ENCODE measurements at places on chromosomes 7 and 10. TPM values are rescaled to one million over a fixed set of nuclear protein-coding genes. Genes with fewer than 3 reads are reported as not detected.

The KCNK18 gene
- not detected for total RNA-seq

The CDC14C gene
- total RNA-seq, result not detected

The AGAP4 gene
- 4.4 TPM for total RNA-seq

The GLI3 gene
- 5.9 TPM for total RNA-seq

The MRLN gene
- not detected for total RNA-seq

The MMD2 gene
- total RNA-seq, result not detected

The CPXM2 gene
- total RNA-seq, result 0.72 TPM

The CYP2C18 gene
- not detected for total RNA-seq

The EZH2 gene
- total RNA-seq, result 16.3 TPM

The DDC gene
- total RNA-seq, result not detected

The NPC1L1 gene
- not detected for total RNA-seq
